Brain (organoid and tissue), 16 donors: ENCODE measurements at places on chromosomes 1 and 21.

DNA sequence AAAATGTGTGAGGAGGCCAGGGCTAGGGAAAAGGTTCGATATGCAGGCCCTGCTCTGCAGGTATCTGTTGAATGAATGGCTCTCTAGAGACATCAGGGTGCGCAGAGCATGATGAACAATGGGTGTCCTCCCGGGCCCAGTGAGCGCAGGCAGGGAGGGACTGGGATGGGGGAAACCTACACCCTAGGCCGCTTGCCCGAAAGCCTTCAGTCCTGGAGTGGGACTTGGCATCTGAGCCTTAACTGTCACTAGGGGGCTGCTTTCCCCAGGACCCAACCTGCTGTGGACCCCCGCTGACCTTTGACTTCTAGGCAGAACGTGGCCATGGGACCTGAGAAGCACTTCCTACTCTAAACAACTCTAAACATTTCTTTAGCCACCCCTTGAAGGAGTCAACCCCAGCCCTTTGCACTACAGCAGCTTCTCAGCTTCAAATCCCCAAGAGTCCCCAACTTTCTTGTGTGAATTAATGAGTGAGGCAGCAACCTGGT lies 444 bp upstream of the MAP3K6 start:
- no peak for DNase-seq

DNA sequence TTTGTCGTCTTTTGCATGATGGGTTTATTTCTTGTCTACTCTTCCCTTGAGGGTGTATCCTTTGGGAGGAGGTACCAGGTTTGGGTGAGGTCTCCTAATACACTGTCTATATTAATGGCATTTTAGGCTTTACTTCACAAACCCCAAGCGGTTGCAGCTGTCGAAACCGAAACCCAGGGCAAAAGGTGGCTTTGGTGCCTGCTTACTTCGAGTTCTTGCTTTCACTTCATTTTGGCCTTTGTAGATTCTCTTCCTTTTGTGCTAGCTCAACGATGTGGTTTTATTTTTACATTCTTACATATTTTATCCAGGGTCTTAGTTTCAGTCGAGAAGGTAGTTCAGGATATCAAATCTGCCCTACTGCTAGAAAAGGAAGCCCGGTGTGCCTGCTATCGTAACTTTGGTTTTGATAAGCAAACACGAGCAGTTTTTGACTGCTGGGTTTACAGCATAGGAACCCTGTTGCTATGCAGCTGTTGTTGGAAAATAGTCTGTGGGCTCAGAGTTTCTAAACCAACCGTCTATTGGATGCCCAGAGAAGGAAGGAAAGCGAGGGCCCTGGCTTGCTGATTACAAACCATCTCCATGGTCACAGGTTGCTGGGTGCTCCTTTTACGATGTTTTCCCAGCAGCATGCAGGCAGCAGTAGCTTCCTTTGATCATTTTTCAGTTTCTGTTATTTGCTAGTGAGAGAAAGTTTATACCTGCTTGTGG lies 9.8 kb upstream of the TSPAN2 start:
- DNase-seq = peak; percentile 46

DNA sequence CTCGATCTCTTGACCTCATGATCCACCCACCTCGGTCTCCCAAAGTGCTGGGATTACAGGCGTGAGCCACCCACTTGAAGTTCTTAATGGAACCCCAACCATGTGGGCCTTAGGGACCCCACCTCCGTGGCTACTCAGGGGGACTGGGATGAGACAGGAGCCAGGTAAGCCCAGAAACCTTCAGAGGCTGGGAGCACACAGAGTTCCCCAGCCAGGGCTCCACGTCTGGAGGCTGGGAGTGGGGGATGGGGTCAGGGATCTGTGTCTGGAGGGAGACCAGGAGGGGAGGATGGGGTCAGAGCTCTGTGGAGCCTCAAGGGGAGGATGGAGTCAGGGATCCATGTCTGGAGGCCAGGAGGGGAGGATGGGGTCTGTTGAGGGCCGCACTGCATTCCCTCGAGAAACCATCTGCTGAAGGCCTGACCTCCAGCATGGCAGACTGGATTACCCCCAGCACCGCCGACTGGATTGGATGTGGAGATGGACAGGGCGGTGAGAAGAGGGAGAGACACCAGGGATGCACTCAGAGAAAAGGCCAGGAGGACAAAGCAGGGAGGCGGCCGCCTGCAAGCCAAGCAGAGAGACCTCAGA lies 2.1 kb upstream of the FTCD start:
- no peak for DNase-seq

- DNase-seq = no peak
Observed at GRCh38 chr1:33424205-33424604, 6.7 kb downstream of the PHC2 start.

GRCh38 chr1:78437396-78437795 lies 53.4 kb upstream of the PTGFR start:
- DNase-seq = no peak

- DNase-seq = peak; percentile 53
Observed at GRCh38 chr1:208242941-208243526, 1.1 kb downstream of the PLXNA2 start.

GRCh38 chr21:42499444-42500112 lies 3.6 kb upstream of the RSPH1 start:
- DNase-seq = peak; percentile 58
